Stimulated activated naive CD4-positive, alpha-beta T cell treated with Interleukin-2 at 50 U/mL for 16 hours (primary cell): ENCODE measurements at places on chromosomes 11 and 22.

- DNase-seq, result no peak
Measured at GRCh38 chr11:96096360-96096759, 172.5 kb upstream of the MTMR2 start.

DNA sequence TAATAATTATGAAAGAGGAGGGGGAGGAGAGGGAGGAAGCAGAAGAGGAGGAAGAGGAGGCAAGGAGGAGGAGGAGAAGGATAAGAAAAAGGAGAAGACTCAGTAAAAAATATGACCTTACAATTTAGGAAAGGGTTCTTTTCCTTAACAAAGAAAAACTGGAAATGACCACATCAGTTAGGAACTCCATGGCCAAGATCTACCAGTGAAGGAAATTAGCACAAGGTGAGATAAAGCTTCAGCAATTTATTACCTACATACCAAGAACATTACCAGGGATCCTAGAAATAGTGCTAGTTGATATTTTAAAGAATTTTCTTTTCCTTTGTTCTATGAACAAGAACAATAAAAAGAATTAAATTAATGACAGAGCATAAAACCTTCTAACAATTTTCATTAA lies 172.7 kb downstream of the LRRC4C start:
- no peak for DNase-seq

DNA sequence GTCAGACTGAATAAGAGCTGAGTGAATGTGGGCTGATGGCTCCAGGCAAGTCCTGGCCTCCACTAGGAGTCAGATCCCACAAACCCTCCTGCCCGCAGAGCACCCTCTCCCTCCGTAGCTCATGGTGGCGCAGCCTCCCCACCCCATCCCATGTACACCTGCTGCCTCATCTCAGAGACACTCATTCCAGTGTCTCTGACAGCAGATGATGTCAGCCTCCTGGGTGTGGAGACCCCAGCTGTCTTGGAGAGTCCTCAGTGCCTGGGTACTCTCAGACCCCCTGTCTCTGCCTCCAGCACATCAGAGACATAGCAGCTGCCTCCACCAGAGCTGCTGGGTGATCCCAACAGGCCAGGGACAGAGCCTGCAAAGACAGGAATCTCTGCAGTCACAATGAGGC lies 9.5 kb downstream of the IGLL5 start:
- DNase-seq, result no peak

DNA sequence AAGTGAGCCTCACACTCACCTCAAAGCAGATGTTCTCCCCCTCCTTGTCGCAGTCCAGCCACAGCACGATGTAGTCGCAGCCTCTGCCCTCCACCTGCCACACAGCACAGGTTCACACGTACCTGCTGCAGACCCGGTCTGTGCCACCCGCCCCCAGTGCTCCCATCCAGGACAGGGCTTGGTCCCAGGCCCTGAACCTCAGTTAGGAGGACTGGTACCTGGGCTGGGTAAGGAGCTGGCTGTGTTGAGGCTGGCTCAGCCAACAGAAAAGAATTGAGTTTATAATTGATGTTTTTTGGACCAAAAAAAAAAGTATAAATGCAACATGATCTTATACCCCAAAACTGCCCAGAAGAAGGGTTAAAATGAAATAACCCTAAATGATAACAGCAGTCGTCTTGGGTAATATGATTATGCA lies 10.7 kb downstream of the TOP3B start:
- DNase-seq, result no peak

- no peak for DNase-seq
Measured at GRCh38 chr22:39699631-39700360, 129.2 kb downstream of the CACNA1I start.

DNA sequence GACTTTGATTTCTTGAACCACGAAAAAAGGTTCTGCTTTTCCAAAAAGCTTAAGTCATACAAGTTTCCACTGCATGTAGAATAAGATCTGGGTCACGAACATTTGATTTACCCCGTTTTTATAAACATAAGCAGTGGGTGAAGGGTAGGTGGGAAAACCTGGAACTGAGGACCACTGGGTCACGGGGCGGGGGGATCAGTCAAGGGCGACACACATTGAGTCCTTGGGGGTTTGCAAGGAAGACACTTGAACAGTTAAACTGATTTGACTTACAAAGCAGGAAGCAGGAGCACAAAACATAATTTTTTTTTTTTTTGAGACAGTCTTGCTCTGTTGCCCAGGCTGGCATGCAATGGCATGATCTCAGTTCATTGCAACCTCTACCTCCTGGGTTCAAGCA lies 10.9 kb downstream of the FADS3 start:
- no peak for DNase-seq

- no peak for DNase-seq
Measured at GRCh38 chr11:46953093-46953492, 16.5 kb downstream of the CSTPP1 start.

DNA sequence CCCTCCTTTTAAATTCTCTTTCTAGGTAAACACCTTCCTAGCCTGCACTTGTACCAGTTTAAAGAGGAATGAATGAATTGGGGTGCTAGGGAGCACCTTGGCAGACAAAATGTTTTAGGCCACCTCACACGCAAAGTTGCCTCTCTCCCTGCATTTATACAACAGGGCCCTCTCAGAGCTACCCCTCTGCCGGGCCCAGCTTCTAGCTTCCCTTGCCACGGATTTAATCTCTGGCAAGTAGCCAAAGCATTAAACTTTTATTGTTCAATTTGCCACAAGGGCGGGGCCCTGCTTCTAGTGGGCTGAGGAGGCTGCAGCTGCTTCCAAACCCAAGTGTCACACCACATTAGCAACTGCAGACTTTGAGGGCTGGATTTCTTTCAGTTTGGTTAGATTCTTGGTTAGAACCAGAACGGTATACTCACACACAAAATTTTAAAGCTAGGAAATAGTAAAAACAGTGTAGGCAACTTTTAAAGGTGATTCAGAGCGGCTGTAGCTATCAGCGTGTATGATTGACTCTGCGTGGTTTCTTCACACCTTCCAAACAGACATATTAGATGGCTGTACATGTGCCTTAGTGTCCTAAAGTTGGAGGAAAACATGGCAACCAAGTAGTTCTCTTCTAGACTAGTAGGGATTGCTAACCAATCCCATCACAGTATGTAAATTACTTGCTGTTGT lies 6.5 kb downstream of the KREMEN1 start:
- DNase-seq, result no peak

DNA sequence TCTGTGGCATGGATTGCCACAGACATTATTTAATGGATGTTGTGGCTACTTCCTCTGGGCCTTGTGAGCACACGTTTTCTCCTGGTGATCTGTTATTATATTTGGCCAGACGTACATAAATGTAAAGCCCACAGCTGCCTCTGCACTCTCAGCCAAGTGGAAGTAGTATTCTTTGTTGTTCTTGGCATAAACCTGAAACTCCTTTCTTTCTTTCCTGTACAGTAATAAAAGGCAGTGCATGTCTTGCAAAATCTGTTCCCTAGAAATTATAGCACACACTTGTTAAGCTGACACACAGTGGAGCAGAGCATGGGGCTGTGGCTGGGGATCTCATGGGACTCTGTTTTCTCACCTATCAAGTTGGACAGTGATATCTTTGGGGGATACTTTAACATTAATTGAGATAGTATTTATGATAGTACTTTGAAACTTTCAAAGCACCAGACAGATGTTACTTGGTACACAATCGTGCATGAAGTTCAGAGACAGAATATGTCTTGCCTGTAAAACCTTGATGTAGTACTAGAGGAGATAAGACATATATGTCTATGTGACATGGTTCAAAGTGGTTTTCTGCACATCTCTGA lies 20.9 kb downstream of the PANX1 start:
- DNase-seq, result no peak

DNA sequence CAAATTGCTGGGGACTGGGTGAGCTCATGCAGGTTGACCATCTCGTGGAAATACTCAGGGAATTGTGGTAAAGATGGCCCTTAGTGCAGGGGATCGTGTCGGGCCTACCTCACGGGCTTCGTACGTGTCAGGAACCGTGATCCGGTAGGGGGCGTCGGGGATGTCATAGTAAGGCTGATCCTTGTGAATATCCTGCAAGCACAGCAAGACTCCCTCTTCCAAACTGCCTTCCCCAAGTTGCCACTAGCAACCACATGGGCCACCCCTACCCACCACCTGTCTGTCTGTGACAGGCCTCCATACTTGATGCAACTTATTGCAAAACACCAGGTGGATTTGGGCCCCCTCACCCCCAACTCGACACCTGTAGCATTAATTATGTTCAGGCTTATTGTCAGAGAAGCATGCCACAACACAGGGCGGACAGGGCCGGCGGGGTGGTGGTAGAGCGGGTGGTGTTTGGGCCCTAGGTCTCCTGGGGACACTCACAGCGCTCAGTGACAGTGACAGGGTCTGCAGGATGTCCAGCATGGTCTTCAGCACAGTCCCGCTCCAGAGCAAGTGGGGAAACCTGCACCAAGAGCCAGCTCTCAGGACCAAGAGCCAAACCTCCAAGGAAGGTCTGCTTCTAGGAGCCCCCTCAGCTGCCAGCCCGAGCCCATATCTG lies 22.6 kb upstream of the SERPIND1 start:
- DNase-seq, result no peak

GRCh38 chr22:49906799-49907290 lies 11.4 kb downstream of the ALG12 start:
- no peak for DNase-seq

DNA sequence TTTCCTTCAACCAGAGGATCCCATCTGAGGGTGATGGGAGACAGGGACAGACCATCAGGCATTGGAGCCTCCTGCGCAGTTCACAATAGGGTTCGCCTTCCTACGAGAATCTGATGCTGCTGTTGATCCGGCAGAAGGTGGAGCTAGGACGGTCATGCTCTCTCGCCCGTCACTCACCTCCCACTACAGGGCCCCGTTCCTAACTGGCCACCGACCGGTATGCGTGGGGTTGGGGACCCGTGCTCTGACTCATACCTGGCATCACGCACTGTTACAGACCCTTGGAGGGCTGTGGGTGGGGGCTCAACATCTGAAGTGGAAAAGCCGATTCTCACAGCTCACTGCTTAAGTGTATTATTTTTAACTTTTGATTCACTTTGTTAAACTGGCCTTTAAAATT lies 402.3 kb downstream of the BRD1 start:
- no peak for DNase-seq

DNA sequence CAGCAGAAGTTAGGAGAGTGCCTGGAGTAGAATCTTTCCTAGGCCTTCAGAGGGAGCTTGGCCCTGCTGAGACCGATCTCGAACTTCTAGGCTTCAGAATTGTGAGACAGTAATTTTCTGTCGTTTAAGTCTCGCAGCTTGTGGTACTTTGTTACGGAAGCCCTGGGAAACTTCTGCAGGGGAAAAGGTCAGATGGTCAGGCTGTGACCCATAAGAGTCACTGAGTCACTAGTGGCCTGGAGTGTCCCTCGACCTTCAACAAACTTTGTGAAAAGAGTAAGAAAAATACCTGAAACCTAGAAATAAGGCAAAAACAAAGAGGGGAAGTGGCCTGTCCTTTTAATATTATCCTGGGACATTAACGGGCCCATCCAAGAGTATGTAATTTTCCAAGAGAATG lies 34.6 kb downstream of the CSNK2A3 start:
- no peak for DNase-seq

- no peak for DNase-seq
Measured at GRCh38 chr11:43786016-43786415, 94.6 kb upstream of the ALKBH3 start.

GRCh38 chr22:49790912-49791311 lies 36.8 kb downstream of the BRD1 start:
- no peak for DNase-seq

GRCh38 chr11:64303109-64304031 lies 2.0 kb upstream of the ESRRA start:
- no peak for DNase-seq

DNA sequence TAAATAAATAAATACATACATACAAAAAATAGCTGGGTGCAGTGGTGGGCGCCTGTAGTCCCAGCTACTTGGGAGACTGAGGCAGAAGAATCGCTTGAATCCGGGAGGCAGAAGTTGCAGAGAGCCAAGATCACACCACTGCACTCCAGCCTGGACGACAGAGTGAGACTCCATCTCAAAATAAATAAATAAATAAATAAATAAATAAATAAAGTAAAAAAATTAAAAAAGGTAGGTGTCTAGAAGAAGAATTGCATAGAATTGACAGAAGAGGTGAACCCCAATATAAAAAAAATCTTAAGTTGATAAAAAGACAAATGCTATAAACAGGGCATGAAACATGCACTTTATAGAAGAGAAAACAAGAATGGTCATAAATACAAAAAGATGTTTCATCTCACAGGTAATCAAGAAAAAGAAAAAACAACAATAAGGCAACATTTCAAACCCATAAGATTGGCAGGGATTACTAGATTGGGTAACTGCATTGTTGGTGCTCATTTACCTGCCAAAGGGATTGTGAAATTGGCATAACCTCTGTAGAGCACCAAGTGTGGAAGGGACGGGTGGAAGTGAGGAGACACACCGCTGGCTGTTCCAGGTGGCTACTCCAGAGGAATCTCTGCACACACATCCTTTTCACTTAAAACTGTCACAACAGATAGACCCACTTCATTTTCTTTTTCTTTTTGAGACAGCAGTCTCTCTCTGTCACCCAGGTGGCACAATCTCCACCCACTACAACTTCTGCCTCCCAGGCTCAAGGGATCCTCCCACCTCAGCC lies 44.7 kb downstream of the NF2 start:
- no peak for DNase-seq

- no peak for DNase-seq
Measured at GRCh38 chr11:106961048-106961447, 57.2 kb downstream of the GUCY1A2 start.

- no peak for DNase-seq
Measured at GRCh38 chr11:26805001-26805400, 83.1 kb upstream of the SLC5A12 start.
